ENCODE measurements at places on chromosomes 7 and 10.

- no peak for DNase-seq
Observed at GRCh38 chr7:94089806-94090205, 85.7 kb upstream of the BET1 start.

- DNase-seq: no peak
Observed at GRCh38 chr7:146214842-146215241, 98.2 kb downstream of the CNTNAP2 start.

GRCh38 chr7:2802504-2803341 is 41.4 kb downstream of the GNA12 start:
- peak; percentile 58 for DNase-seq

GRCh38 chr7:80974396-80975358 is 55.8 kb upstream of the SEMA3C start:
- DNase-seq: no peak
